ENCODE measurements at places on chromosomes 6 and 20.

- DNase-seq = no peak
Observed at GRCh38 chr20:4127344-4127743, 112.0 kb upstream of the RNF24 start.

DNA sequence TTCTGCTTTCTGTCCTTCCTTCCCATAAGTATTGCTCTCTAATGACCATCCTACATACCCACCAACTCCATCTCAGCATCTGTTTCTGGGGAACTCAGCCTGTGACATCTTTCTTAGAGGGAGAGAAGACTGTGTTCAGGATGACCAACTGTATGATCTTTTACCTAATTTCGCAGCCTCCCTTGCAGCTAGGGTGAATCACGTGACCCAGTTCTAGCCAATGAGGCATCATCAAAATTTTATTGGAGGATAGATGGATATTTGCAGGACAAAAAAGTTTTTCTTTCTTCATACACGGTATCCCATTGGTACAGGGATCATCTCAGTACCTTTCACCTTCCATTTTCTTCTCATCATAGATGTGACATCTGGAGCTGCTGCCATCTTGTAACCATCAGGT lies 14.4 kb upstream of the MC3R start:
- DNase-seq = no peak

- DNase-seq = no peak
Observed at GRCh38 chr20:34570859-34571306, 12.4 kb downstream of the MAP1LC3A start.

DNA sequence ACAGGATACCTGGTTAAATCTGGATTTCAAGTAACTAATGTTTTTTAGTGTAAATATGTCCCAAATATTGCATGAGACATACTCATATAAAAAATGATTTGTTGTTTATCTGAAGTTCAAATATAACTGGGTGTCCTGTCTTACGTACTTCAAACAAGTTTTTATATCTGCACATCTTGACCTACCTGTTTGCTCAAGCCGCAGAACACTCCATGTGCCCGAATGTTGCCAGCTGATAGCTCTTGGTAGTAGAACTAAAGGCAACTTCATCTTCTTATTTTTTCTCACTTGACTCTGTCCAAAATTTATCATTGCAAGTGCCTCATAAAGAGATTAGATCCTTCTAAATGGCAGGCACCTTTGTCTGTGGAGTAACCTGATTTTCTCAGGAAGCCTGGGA lies 39.1 kb upstream of the KLHL31 start:
- no peak for DNase-seq

DNA sequence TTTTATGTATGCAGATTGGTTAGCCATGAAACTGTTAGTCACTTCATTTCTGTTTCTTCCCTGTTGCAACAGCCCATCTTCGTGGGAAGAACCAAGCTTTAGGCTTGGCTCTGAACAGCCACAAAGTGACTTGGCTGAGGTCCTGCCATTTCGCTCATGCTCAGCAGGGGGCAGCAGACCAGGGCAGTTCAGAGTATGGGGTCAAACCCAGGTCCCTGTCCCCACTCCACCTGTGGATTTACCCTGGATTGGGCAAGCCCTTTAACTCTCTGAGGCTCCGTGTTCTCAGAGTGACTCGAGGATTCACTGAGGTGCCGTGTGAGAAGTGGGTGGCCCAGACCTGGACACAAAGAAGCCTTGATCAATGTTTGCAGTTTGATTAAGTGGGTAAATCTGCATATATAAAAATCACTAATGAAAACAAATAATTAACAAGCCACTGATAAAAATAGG lies 19.8 kb upstream of the MAP1LC3A start:
- DNase-seq = peak; percentile 33

- DNase-seq = no peak
Observed at GRCh38 chr6:155121699-155122098, 126.6 kb downstream of the TIAM2 start.

DNA sequence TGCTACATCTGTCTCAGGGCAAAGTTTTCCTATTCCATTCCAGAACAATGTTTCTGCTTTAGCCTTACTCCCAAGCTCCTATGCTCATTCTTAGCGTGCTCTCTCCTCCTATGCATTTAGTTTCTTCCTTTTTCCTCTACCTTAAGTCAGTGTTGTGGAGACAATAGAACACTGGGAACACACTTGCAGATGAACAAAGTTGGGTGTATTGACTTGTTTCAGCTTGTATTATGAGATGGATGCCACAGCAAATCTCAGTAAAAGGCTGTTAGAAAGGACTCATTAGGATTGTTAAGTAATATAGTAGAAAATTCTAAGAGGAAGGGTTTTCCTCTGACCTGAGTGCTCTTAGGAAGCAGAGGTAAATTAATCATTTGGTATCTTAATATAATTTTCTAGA lies 48.4 kb downstream of the BMP5 start:
- no peak for DNase-seq

DNA sequence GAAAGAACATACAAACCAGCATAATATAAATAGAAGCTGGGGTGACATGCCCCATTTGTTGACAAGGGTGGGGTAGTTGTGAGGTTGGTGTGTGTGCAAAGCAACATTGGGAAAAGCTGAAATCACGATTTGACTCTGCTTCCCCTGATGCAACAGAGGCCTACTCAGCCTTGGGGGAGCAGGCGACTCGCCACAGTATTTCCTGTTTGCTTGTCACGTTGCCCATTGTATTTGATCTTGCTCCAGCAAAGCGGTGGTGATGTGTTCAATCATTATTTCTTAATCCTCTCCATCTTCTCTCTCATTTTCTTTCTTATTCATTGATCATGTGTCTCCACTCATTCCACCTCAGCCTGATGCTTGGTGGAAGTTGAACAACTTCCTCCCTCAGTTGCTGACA lies 165.8 kb upstream of the CITED2 start:
- peak; percentile 39 for DNase-seq

GRCh38 chr20:39851459-39851858 lies 837.6 kb downstream of the MAFB start:
- no peak for DNase-seq

GRCh38 chr6:143059663-143060353 lies 881 bp upstream of the AIG1 start:
- peak; percentile 9 for DNase-seq

GRCh38 chr6:43368259-43369160 lies 937 bp downstream of the ZNF318 start:
- DNase-seq = no peak

DNA sequence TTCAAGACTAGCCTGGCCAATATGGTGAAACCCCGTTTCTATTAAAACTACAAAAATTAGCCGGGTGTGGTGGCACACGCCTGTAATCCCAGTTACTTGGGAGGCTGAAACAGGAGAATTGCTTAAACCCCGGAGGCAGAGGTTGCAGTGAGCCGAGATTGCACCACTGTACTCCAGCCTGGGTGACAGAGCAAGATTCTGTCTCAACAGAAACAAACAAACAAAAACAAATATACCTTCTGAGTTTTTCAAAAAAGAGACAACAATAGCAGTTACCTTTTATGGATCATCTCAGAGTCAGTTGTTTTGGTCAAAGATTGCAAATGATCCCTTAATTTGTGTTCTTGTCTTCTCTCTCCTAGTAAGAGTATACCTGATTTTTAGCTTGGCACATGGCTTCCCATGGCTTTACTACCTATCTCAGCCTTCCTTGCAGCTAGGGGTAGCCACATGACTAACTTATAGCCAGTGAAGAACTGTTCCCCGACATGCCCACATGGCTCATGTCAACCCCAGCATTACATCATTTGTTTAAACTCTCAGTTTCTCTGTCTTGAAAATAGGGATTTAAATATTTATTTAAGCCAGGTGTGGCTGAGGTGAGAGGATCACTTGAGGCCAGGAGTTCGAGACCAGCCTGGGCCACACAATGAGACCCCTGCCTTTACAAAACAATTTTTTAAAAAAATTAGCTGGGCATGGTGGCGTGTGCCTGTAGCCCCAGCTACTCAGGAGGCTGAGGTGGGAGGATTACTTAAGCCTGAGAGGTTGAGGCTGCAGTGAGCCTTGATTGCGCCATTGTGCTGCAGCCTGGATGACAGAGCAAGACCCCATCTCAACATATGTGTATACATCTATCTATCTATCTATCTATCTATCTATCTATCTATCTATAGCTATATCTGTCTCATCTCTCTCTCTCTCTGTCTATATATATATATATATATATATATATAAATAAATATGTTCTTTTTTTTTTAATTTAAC lies 25.0 kb upstream of the SLC9A8 start:
- no peak for DNase-seq

- no peak for DNase-seq
Observed at GRCh38 chr6:26328265-26328844, 36.6 kb upstream of the BTN3A2 start.

DNA sequence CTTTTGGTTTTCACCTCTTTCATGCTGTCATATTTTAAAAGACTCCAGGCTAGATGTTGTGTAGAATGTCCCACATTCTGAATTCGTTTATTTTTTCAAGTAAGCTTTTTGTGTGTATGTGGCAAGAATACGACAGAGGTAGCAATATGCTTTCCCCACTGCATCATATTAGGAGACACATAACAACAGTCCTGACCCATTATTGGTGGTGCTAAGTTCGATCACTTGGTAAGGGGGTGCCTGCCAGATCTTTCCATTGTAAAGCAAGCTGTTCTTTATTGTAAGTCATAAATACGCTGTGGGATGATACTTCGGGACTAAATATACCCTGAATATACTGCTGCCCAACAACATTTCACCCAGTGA lies 588 bp upstream of the NCOA3 start:
- DNase-seq = no peak

- no peak for DNase-seq
Observed at GRCh38 chr20:47174456-47175243, 181.8 kb downstream of the ZMYND8 start.

GRCh38 chr6:56370561-56371211 lies 123.3 kb upstream of the COL21A1 start:
- no peak for DNase-seq

Measured in activated T-helper 9 cell treated with anti-CD3 and anti-CD28 coated beads, Interleukin-2, amount 50 U/mL, for 16 hours (primary cell).